A549 treated with Hydrocortisone at 1 μM for 4 hours (cell line): ENCODE measurements at places on chromosomes 16 and 17. TPM values are rescaled to one million over a fixed set of nuclear protein-coding genes. Genes with fewer than 3 reads are reported as not detected.

OR3A2 gene
- total RNA-seq = not detected in 5 replicates

SPATA20 gene
- total RNA-seq = 72.8 to 84.0 TPM (median 79.6 TPM) in 5 replicates

HIGD1B gene
- total RNA-seq = not detected in 5 replicates

MYH2 gene
- not detected in 5 replicates for total RNA-seq

TOX3 gene
- 0.15 to 0.47 TPM (median 0.27 TPM) in 5 replicates for total RNA-seq

CD300A gene
- 0.05 to 0.08 TPM (median 0.07 TPM) in 4 of 5 replicates, not detected in the other for total RNA-seq
